ENCODE measurements at places on chromosomes 2 and 18.

DNA sequence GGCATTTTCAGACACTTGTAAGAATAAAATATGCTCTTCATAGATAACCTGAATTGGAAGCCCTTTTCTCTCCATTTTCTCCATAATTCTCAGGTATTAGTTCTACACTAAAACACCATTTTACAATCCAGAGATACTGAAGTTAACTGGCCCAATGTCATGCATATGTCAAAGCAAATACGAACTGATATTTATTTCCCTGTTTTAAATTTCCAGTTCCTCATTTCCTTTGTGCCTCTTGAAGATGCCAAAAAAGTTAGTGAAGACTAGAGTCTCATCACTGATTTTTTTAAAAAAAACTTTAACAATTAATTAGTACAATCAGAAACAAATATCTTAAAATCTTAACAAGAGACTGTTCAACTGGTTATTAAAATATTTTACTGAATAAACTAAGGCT, 52.8 kb upstream of the ITGB6 start:
- DNase-seq = no peak

GRCh38 chr18:41700416-41700815, 254.6 kb upstream of the PIK3C3 start:
- no peak for DNase-seq

GRCh38 chr18:63104868-63105267, 214.7 kb downstream of the BCL2 start:
- DNase-seq = no peak

DNA sequence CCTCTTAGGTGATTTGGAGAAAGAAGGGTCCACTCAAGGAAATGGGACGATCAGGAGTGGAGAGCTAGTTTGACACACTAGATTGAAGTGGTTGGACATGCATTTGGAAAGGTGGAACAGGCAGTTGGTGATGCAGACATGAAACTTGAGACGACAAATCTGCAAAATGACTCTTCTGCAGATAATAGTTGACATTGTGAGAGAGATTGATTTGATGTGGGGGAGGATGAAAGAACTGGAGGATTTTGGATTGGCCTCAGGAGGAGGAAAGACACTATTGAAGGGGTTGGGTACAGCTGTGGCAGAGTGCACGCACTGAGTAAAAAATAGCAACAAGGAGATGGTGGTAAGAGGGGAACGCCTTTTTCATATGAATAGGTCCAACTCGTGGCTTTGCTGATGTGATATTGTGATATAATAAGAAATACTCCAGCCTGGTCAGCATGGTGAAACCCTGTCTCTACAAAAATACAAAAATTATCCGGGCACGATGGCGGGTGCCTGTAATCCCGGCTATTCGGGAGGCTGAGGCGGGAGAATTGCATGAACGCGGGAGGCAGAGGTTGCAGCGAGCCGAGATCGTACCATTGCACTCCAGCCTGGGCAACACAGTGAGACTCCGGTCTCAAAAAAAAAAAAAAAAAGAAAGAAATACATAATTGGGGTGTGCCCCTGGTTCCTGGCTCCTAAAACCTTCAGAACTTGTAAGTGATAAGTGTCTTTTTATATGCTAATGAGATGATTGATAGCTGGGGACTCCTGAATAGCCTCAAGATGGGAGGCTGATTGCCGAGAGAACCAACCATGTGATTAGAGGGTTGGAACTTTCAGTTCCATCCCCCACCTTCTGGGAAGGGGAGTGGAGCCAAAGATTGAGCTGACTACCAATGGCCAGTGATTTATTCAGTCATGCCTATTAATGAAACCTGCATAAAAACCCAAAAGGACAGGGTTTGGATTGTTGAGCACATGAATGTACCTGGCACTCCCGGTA, 9.7 kb downstream of the TTLL4 start:
- no peak for DNase-seq

DNA sequence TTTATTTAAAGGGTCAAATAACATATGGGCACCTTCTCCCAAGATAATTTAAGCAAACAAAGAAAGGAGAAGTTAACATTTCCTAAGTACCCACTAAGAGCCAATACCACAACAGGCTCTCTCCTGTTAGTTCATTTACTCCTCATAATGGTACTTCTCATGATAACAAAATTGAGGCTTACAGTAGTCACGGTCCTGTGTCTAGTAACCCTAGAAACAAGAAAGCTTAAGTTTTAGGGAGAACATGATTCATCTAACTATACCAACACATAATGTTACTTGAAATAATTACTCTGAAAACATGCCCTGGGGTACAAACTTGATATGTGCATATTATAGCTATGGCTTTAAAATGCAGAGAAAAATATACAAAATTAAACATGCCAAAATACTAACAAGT, 19.8 kb downstream of the IWS1 start:
- DNase-seq = no peak

DNA sequence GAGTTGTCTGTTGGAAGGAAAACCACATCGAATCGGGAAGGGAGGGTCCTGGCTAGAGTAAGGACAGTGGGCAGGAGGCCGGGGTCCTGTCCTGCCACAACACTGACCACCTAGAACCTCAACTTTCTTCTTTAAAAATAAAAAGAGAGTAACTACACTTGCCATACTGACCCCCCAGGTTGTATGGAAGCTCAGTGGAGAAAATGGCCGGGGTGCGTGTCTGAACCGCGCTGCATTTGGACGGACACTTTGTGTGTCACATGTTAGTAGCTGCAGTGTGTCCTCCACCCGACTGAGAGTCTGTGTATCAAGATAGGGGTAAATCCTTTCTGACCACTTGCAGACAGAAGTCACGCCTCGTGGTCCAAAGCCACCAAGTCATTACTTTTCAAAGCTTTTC, 87.0 kb downstream of the GBX2 start:
- DNase-seq = no peak

DNA sequence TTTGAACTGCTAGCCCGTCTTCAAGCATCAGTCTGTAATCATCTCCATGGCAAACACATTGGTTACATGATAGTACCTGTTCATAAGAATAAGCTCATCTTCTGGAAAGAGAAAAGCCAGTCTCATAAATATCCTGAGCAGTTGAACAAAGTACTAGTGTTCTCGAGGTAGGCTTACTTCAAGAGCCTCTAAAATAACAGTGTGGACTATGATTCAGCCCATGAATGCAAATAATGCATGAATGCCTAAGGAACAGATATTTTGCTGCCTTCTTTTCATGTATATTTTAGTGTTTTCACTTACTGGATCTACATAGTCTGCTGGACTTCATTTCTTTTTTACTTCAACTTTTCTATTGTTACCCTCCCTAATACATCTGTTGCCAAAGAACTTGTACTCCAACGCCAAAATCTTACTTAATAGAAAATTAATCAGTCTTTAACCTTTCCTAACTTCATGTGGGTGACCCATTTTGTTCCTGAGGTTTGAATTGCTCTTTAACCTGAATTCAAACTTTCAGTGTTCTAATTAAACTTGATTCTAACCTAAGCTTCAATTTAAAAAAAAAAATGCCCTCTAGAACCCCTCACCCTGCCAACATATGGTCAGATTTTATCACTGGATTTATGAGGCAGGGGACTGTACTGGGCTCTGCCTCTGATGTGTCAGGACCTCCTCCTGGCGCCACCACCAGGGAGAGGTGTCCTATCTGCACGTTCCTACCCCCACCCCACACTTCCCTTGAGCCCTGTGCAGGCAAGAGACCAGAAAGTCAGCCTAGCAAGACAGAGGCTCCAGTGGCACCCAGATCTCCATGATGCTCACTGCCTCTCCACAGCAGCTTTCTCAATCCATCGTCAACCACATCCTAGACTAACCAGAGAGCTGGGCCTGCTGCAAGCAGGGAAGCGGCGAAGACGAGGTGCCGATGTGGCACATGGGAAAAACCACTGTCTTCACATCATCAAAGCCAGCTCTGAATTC, 264.7 kb upstream of the ID2 start:
- no peak for DNase-seq

DNA sequence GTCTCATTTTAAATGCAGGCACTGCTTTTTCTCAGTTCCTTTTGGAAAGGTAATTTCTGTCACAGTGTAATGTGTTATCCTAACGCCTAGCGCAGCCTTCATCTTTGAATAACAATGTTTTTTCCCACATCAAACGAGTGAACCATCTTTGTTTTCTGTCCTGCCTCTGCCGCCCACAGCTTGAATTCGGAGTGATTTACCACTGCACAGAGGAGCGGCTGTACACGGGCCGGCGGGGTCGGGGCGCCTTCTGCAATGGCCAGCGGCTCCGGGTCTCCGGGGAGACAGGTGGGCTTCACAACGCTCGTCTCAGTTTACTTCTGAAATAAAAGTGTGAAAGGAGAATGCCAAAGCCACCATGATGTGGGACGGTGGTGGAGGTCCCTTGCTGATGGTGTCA, 32.8 kb downstream of the IMPA2 start:
- no peak for DNase-seq

Measured in activated CD4-positive, alpha-beta T cell treated with anti-CD3 and anti-CD28 coated beads for 24 hours (primary cell).